NCI-H526 (cell line): ENCODE measurements at places on chromosomes 16 and 17.

DNA sequence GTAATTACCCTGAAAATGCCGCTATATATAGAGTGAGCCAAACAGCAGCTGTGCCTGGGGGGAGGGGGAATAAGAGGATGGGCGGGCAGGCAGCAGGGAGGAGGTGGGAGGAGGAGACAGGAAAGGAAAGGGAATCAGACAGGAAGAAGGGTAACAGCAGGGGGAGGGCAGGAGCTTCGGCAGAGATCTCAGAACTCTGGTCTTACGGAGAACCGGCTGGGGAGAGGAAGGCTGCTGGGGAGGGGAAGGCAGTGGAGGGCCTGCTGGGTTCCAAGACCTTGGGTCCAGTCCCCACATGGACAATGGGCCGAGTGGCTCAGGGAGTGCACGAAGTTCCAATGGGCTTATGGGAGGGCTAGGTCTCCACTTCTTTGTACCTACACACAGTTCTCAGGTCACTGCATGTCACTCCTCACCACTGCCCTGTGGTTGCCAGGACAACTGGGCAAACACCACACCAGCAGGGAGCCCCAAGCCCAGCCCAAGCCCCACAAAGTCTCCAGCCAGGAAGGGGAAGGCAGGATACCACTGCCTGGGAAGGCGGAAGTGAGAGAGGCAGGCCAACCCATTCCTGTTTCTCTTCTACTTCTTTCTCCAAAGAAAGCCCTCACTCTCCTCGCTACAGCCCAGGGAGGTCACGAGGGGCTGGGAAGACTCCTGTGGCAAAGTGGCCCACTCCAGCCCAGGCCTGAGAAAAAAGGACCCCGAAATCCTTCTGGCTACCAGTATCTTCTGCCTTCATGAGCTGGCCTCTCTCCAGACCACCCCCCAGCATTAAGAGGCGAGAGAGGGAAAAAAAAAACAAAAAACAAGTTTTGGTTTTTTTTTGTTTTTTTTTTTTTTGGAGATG is 25.3 kb downstream of the G6PC3 start:
- DNase-seq: peak; percentile 80

- no peak for DNase-seq
Measured at GRCh38 chr16:11088831-11089230, 144.5 kb downstream of the CLEC16A start.

DNA sequence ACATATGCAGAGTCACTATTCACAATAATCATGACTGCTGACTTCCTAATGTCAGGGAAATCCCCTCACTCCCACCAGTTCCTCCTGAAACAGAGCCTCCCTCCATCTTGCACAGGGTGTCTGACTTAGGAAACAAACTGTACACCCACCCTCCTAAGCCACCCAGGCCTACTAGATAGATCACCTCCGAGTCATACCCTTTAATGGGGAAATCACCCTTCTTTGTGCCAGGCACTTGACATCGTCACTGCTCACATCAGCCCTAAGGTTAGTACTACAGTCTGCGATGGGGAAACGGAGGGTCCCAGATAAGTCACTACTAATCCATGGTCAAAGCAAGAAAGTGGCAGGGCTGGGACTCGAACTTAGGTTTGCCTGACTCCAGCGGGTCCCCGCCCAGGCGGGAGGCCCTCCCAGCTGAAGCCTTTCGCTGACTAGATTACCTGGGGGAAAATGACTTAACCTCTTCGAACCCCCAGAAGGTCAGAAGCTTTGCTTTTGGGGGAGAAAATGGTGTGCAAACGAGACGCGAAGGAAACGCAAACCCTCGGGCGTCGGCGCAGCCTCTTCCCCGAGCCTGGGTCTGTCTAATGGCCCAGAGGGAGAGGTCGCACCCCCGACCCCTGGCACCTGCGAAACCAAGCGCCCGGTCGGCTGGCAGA is 3.4 kb upstream of the MLLT6 start:
- DNase-seq: peak; percentile 31

GRCh38 chr17:9115214-9116191 is 94.2 kb downstream of the NTN1 start:
- peak; percentile 54 for DNase-seq

DNA sequence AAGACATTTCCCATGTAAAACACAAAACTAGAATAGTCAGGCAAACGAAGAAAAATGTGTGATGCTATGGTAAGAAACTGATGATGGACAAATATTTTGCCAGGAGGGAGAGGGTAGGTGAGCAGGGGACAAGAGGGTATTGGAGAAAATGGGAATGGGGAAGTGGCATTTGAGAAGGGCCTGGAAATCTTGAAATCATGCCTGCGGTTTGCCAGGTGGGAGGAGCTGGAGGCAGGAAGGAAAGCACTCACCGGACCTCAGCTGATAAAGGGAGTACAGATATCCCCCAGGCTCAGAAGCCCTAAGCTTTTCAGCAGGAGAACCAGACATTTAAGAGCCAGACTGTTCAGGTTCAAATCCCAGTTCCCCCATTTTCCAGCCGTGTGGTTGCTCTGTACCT is 103.6 kb downstream of the GSG1L start:
- no peak for DNase-seq

DNA sequence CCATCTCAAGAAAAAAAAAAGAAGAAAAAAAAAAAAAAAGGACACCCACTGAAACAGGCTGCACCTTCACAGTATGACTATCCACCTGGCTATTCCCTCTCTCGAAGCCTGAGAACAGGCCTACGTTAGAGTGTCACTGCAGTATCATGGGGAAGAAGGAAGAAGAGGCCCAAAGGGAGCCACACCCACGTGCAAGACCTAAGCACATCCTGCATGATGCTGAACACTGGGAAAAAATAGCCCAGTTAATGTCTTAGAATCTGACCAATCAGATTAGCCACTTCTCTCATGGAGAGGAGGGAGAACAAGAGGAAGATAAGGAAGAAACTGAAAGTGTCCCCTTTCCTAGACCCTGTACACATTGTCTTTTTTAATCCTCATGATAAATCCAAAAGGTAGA is 19.5 kb upstream of the MED13 start:
- DNase-seq: no peak

DNA sequence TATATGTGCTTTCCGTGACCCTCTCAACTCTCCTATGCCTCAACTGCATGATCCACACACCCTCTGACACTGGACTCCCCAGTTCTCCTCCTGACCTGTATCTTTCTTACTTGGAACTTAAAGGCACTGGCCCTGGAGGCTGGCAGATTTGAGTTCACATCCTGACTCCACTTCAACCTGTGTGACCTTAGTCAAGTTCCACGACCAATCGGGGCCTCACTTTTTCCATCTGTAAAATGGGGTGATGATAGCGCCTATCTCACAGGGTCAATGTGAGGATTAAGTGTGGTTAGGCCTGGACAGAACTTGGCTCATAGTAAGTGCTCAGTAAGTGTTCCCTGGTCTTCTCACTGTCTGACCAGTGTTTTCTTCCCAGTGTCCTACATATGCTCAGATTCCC is 25.1 kb downstream of the MARF1 start:
- no peak for DNase-seq
